ENCODE measurements at places on chromosomes 13 and 19.

DNA sequence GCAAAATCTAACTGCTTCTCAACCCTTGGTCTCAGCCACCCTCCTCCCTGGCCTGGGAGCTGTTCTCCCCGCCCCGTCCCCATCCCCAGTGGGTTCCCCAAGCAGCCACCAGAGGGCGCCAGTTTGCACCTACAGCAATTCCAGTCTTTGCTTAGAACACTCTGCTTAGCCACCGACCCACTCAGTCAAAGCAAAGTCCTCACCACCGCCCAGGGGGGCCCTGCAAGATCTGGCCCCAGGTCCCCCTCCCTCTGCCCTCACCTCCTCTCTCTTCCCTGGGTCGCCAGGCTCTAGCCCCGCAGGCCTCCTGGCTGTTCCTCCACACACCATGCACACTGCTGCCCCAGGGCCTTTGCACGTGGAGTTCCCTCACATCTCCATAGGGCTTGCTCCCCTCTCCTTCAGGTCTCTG is 12.4 kb downstream of the TMEM143 start:
- DNase-seq, result peak; percentile 77

DNA sequence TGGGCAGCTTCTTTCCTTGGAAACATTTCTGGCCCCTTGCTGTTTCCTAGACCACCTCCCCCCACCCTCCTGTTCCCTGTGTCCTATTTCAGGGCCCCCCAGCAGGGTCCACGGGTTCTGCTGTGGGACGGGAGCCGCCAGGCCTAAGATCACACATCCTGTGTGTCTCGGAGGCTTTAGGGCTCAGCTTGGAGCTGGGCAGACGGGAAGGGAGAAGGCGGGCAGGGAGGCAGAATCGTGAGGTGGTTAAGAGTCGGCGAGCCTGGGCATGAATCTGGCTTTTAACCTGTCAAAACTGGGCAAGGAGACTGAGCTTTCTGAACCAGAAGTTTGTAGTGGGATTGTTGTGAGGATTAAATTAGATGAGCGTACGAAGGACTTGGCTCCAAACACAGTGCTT is 4.8 kb downstream of the KCNC3 start:
- DNase-seq, result no peak

- DNase-seq, result no peak
Observed at GRCh38 chr13:95030821-95031343, 270.4 kb downstream of the ABCC4 start.

GRCh38 chr13:111345682-111346081 is 25.2 kb downstream of the TEX29 start:
- no peak for DNase-seq

DNA sequence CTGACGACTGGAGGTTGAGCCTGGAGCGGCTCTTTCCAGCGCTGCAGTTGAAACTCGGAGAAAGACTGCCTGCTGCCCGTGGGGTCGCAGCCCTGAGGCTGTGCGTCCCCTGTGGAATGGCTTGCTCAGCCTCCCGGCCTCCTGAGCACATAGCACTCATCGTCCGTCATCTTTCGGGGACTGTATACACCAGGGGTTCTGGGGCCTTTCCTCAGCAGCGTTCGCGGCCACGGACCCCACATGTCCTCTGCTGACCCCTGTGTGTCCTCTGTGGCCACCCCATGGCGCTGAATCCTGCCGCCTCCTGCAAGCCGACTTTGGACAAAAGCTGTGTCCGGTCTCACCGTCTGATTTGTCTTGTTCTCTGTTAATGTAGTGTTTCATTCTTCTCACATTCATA is 20.4 kb downstream of the CUL4A start:
- DNase-seq, result no peak

- no peak for DNase-seq
Observed at GRCh38 chr19:55172741-55173140, 6.3 kb upstream of the DNAAF3 start.

- no peak for DNase-seq
Observed at GRCh38 chr13:43170506-43170905, 147.1 kb downstream of the DNAJC15 start.

GRCh38 chr13:33862016-33862415 is 44.1 kb downstream of the RFC3 start:
- DNase-seq, result no peak

GRCh38 chr13:20696073-20696472 is 7.4 kb upstream of the IL17D start:
- no peak for DNase-seq

DNA sequence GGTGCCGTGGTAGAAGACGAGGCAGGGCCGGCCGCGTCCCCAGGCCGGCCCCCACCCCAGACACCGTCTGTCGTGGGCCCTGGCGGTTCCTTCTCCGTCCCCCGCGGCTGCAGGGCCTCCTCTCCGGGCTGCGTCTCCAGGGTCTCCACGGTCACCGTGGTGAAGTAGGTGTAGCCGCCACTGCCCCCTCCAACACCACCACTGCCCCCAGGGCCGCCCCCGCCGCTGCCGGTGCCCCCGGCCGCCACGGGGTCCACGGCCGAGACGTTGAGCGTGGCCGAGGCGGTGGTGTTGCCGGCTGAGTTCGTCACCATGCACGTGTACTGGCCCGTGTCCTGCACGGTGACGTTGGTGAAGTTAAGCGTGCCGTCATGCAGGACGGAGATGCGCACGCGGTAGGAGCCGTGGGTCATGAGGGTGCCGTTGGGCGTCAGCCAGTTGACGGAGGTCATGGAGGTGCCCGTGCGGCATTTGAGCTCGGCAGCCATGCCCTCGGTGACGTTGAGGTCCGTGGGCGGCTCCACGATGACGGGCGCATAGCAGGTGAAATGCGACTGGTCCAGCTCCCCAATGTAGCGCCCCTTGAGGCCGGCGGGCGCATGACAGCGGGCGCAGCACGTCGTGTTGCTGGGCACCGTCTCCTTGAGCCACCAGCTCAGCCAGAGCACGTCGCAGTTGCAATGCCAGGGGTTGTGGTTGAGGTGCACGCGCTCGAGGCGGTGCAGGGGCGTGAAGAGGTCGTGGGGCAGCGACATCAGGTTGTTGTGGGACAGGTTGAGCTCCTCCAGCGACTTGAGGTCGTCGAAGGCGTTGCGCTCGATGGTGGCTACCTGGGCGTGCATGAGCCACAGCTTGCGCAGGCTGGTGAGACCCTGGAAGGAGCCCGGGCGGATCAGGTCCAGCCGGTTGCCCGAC is 4.6 kb upstream of the ASPDH start:
- no peak for DNase-seq

DNA sequence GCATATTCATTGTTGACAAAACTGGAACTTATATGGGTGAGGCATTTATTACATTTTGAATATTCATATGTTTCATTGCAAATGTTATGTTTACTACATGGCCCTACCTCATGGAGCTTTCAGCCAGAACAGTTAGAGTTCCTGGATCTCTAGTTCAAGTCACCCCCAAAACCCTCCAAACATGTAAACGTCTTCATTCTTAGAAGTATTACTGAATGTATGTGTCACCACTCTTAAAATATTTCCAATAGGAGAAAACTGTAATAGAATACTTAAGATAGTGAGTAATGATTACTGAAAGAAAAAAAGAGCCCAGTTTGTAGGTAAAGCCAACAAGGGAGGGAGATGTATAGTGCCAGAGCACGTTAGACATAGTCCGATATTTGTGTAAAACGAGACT is 23.5 kb downstream of the URI1 start:
- DNase-seq, result no peak

GRCh38 chr13:26785838-26786630 is 25.4 kb upstream of the GPR12 start:
- no peak for DNase-seq

- no peak for DNase-seq
Observed at GRCh38 chr19:10085641-10086590, at the start of gene SHFL. SHFL (plus strand) TSS chr19:10086317; CDS start chr19:10086428, 111 bp downstream.

DNA sequence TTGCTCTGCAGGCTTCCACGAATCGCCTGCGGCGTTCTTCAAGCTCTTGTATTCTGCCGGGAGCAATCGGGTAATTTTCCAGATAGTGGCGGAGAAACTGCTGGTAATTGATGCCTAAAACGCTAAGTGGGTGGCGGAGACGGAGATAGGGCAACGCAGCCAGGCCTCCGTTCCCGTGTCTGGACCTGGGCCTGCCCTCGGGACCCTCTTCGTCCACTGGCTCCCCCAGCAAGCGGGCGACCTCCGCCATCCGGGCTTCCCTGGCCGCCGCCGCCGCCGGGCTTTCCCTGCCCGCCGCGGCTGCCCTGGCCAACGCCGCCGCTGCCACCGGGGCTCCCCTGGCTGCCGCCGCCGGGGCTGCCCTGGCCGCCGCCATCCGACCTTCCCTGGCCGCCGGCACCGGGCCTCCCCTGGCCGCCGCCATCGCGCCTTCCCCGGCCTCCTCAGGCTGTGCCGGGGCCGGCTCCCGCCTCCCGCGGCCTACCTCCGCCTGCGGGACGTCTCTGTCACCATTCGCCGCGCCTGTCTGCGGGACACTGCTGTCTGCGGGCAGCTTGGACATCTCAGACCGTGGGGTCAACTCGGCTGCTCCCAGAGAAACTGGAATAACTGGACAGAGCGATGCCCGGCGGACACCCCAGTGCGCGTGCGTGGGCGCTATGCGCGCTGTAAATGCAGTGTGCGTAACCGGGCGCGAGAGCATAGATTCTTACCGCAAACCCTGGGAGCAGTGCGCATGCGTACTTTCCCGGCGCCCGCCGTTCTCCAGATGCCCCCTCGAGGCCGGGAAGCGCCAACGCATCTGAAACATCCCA is at the start of gene EID2:
TSS of gene EID2 (minus strand) at position 644 of the 815 bp plus-strand sequence. CDS start at position 562, 82 bp downstream.
- peak; percentile 94 for DNase-seq

GRCh38 chr19:47414469-47414868 is 4.9 kb downstream of the MEIS3 start:
- peak; percentile 76 for DNase-seq

DNA sequence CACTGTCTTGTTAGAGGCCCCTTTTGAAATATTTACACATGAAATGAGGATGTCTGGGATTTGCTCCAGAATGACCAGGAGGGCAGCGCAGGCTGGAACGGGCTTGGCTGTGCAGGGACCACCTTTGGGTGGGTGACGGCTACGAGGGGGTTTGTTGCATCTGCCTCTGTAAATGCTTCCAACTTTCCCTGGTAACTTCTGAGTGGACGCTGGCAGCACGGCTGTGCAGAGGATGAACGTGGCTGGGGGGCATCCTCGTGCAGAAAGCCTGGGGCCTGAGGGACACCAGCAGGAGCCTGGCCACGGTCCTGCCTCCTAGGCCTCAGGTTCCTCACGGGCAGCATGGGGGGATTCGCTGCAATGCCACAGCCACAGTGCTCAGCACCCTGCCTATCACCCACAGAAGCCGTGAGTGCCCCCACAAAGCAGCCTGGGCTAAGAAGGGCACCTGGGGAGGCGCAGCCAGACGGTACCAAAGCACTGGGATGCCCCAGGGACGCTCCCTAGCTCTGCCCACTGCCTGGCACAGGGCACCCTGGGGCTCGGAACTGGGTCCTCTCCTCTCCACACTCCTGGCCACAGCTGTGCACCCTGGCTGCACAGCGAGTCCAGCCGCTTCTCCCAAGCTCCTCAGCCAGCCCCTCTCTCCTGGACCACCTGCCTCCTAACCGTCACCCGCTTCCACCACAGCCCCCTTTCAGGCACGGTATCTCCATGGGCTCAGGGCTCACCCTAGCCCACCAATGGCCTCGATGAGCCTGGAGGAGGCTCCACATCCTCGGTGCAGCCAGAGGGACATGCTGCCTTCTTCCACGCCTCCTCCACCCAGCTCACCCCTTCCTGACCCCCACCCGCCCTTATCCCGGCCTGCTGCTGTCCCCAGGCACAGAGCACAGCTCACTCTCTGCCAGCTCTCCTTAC is 44.5 kb downstream of the MLLT1 start:
- DNase-seq, result peak; percentile 10

GRCh38 chr13:30346153-30346788 is 38.9 kb upstream of the KATNAL1 start:
- no peak for DNase-seq

GRCh38 chr19:33883859-33884519 is 87.3 kb downstream of the KCTD15 start:
- DNase-seq, result peak; percentile 19

DNA sequence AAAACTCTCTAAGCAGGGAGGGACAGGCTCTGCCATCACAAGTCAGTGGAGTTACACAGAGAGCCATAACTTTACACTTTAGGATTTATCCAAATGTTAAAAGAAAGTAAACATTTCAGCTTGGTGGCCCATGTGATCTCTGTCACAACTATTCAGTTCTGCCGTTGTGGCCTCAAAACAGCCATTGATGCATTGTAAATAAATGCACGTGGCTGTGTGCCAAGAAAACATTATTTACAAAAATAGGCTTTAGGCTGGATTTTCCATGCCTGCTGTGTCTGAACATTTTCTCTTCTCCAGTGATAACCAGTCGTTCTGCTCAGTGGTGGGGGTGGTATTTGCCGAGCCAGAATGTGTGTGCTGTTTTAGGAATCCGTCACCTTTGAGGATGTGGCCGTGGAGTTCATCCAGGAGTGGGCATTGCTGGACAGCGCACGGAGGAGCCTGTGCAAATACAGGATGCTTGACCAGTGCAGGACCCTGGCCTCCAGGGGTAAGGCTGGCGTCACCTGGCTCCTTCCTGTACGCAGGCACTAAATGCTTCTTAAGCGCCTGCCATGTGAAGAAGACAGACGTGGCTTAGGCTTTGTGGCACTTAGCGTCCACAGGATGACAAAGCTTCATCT is 4.9 kb downstream of the ZNF333 start:
- DNase-seq, result no peak

DNA sequence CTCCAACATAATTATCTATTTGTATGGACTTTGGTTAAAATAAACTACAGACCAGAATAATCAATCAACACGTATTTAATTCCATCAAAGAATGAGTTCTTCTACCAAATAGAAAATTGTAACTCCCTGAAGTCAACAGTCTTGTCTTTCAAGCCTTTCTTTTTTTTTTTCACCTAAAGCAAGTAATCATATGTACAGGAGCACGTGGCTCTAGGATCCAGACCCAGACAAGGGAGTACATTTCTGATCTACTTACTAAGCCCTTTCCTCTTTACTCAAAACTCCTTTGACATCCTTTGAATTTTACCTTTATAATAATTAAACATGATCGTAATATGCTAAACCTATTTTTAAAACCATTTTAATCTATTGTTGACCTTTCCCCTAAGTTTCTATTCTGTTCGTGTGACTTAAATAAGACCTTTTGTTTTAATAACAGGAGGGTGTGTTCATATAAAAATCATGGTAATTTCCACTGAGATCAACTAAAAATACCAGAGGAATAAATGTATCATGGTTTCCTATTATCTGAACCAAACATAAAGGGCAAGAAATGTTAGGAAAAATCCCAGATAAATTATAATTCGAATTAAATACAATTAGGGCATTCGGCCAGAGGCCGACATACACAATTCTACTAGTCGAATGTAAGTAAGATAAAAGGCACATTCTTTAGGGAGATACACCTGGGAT is 1.7 kb downstream of the SLC7A1 start:
- DNase-seq, result no peak

- DNase-seq, result no peak
Observed at GRCh38 chr13:20672772-20673171, 30.7 kb upstream of the IL17D start.

DNA sequence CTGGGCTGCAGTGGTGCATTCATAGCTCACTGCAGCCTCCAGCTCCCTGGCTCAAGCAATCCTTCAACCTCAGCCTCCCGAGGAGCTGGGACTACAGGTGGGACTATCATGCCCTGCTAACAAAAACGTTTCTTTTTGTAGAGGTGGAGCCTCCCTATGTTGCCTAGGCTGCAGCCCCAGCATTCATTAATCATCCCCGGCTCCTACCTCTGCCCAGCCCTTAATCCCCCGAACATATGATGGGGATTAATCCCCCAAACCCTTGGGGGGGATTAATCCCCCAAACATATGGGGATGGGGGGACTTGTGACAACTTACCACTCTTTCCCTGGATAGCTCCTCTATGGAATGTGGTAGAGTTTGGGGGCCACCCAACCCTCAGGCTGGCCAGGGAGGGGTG is 45.9 kb downstream of the SUGP2 start:
- no peak for DNase-seq

GRCh38 chr19:29526730-29527499 is 1.1 kb downstream of the VSTM2B start:
- DNase-seq, result no peak

GRCh38 chr13:26727633-26728032 is 33.0 kb downstream of the GPR12 start:
- no peak for DNase-seq

All from BE2C (cell line).